Activated naive CD4-positive, alpha-beta T cell treated with anti-CD3 and anti-CD28 coated beads, Interleukin-2, amount 10 ng/mL, durations not matched to agents 5 hours and 36 hours (primary cell): ENCODE measurements at places on chromosomes 7 and 10. TPM values are rescaled to one million over a fixed set of nuclear protein-coding genes. Genes with fewer than 3 reads are reported as not detected.

SCART1 gene
- total RNA-seq, result 2.5 TPM

AGBL3 gene
- 4.1 TPM for total RNA-seq

VSTM2A gene
- total RNA-seq, result not detected

MINDY4 gene
- 1.3 TPM for total RNA-seq

ANKRD1 gene
- total RNA-seq, result not detected

RNF32 gene
- total RNA-seq, result 1.7 TPM

KCNMA1 gene
- total RNA-seq, result 0.38 TPM

CHAT gene
- not detected for total RNA-seq

PARP12 gene
- 76.2 TPM for total RNA-seq

ACSM6 gene
- total RNA-seq, result not detected

LRIT1 gene
- total RNA-seq, result not detected

SOSTDC1 gene
- not detected for total RNA-seq

HOXA7 gene
- total RNA-seq, result not detected

DYNC1I1 gene
- total RNA-seq, result not detected

TAS2R41 gene
- total RNA-seq, result not detected

ATG9B gene
- total RNA-seq, result 14.4 TPM

PDCD4 gene
- total RNA-seq, result 133 TPM

CABCOCO1 gene
- total RNA-seq, result not detected

TMEM213 gene
- 0.26 TPM for total RNA-seq

MAT1A gene
- not detected for total RNA-seq

NXPH1 gene
- not detected for total RNA-seq

PRLHR gene
- not detected for total RNA-seq

RELN gene
- not detected for total RNA-seq

GLI3 gene
- not detected for total RNA-seq

TFR2 gene
- 9.4 TPM for total RNA-seq

CYP3A7 gene
- not detected for total RNA-seq

CTNNA3 gene
- total RNA-seq, result 0.24 TPM

AP1S1 gene
- 32.1 TPM for total RNA-seq

BICC1 gene
- not detected for total RNA-seq

RADIL gene
- total RNA-seq, result 0.53 TPM

C10orf95 gene
- total RNA-seq, result 0.41 TPM

AKR1C4 gene
- not detected for total RNA-seq

ANKRD7 gene
- total RNA-seq, result not detected

GRID2IP gene
- total RNA-seq, result 0.12 TPM

TUBAL3 gene
- not detected for total RNA-seq

TPK1 gene
- total RNA-seq, result 13.8 TPM
